ENCODE measurements at places on chromosomes 2 and 18.

- DNase-seq, result no peak
Measured at GRCh38 chr18:41765460-41765859, 189.6 kb upstream of the PIK3C3 start.

- peak; percentile 71 for DNase-seq
Measured at GRCh38 chr2:56191617-56192016, 7.8 kb downstream of the CCDC85A start.

- peak; percentile 41 for DNase-seq
Measured at GRCh38 chr2:196431957-196432356, 207.6 kb upstream of the CCDC150 start.

GRCh38 chr2:190528521-190529001 lies 6.0 kb downstream of the NEMP2 start:
- peak; percentile 75 for DNase-seq

- no peak for DNase-seq
Measured at GRCh38 chr2:176699098-176699497, 429.9 kb downstream of the MTX2 start.

- no peak for DNase-seq
Measured at GRCh38 chr18:41226186-41226585, 728.8 kb upstream of the PIK3C3 start.

DNA sequence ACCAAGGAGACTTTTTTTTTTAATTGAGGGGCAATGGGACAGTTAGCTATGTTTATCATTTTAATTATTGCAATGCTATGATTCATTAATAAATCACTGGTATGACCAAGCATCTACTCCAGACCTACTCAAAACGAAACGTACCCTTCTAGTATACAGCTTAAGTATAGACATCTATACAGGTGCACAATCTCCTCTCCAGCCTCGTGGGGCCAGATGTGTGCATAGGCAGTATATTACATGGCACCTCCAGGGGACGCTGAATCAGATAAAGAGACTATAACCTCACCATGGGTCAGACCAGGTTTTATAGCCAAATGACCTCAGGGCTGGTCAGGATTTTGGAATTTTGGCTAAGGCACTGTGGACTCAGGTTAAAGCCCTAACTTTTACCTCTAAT lies 86.6 kb downstream of the SS18 start:
- DNase-seq, result no peak

Data from A549 (cell line).